Activated T-helper 1 cell treated with anti-CD3 and anti-CD28 coated beads, Interleukin-12 subunit alpha, Interleukin-12 subunit beta, Interleukin-2, Interleukin-4 antibody, amounts not matched to agents 30 ng/mL and 10 ng/mL and 1 ng/mL, durations not matched to agents 14 hours and 24 hours and 36 hours (primary cell): ENCODE measurements at places on chromosomes 6 and 20.

GRCh38 chr6:158028876-158029275, 47.2 kb downstream of the SYNJ2 start:
- peaks cover 50% of the 10 kb centered on the region for H3K4me1 ChIP-seq
- H3K27me3 ChIP-seq: no peaks in the 10 kb centered on the region
- H3K36me3 ChIP-seq: peaks cover 27% of the 10 kb centered on the region
- H3K27ac ChIP-seq: no peak overlapping the region

DNA sequence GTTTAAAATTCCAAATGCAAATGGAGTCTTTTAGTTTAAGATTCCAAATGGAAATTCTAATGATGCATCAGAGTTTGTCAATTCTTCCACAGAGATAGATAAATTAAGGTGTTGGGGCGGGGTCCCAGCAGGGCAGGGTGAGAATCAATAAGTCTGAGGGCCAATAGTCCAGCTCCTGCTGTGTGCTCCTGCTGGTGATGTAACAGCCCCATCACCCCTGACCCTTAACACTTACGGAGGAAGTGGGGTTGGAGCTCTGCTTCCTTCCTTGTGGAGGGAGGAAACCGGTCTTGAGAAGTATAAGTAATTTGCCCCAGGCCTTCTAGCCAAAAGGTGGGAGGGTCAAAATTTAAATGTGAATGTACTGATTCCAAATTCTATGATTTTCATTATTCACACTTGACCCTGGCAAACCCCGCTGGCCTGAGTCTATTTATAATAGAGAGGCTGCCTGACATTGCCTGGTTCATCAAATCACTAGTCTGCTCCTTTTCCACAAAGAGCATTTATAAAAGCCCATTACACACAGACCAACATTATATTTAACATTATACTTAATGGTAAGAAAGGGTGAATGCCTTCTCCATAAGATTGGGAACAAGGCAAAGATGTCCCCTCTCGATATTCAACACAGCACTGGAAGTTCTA, 17.2 kb downstream of the ZBTB2 start:
- peaks cover 28% of the 10 kb centered on the region for H3K36me3 ChIP-seq
- DNase-seq: no peak
- H3K27me3 ChIP-seq: no peaks in the 10 kb centered on the region

GRCh38 chr6:120302041-120302440, 952.5 kb upstream of the MAN1A1 start:
- no peak overlapping the region for H3K27ac ChIP-seq
- H3K36me3 ChIP-seq: no peaks in the 10 kb centered on the region
- H3K4me1 ChIP-seq: no peaks in the 10 kb centered on the region
- no peaks in the 10 kb centered on the region for H3K27me3 ChIP-seq
- no peak overlapping the region for H3K4me3 ChIP-seq

GRCh38 chr20:63497946-63498935, 642 bp downstream of the EEF1A2 start:
- no peaks in the 10 kb centered on the region for H3K4me1 ChIP-seq
- peaks cover 14% of the 10 kb centered on the region for H3K27me3 ChIP-seq
- no peak overlapping the region for H3K27ac ChIP-seq
- no peak for DNase-seq

DNA sequence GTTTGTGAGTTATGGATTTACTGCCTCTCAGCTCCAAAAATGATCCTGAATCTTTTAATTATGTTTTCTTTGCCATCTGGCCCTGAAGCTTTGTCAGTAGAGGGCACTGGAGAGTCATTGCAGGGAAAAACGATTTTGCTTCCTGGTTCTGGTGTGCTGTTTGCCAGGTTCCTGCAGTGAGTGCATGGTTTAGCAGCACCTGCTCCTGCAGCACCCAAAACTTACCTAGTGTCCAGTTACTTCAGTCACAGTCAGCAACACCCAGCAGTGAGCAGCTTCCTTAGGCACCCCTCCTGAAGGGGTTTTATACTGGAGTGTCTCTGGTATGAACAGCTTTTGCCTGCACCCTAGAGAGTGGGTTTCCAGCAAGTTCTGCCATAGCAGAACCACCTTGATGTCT, 6.0 kb upstream of the TRIM26 start:
- H3K27me3 ChIP-seq: no peaks in the 10 kb centered on the region
- no peak overlapping the region for H3K27ac ChIP-seq
- peaks cover 3% of the 10 kb centered on the region for H3K36me3 ChIP-seq
- H3K4me1 ChIP-seq: peaks cover 22% of the 10 kb centered on the region
- no peak overlapping the region for H3K4me3 ChIP-seq

GRCh38 chr6:27126815-27127537, 120.5 kb upstream of the PRSS16 start:
- H3K27ac ChIP-seq: peak overlapping the region; percentile 90
- peaks cover 37% of the 10 kb centered on the region for H3K4me1 ChIP-seq
- peak; percentile 83 for DNase-seq
- peak overlapping the region; percentile 88 for H3K4me3 ChIP-seq
- no peaks in the 10 kb centered on the region for H3K27me3 ChIP-seq

GRCh38 chr6:71072508-71072907, 115.6 kb upstream of the B3GAT2 start:
- DNase-seq: no peak
- H3K4me3 ChIP-seq: no peak overlapping the region
- H3K27me3 ChIP-seq: no peaks in the 10 kb centered on the region
- H3K27ac ChIP-seq: no peak overlapping the region
- no peaks in the 10 kb centered on the region for H3K36me3 ChIP-seq

GRCh38 chr6:108635505-108636226, 74.9 kb downstream of the FOXO3 start:
- no peak overlapping the region for H3K27ac ChIP-seq
- no peak overlapping the region for H3K4me3 ChIP-seq
- H3K27me3 ChIP-seq: peaks cover 10% of the 10 kb centered on the region
- H3K36me3 ChIP-seq: no peaks in the 10 kb centered on the region
- H3K4me1 ChIP-seq: peaks cover 26% of the 10 kb centered on the region
- DNase-seq: peak; percentile 21

- no peaks in the 10 kb centered on the region for H3K4me1 ChIP-seq
- H3K4me3 ChIP-seq: no peak overlapping the region
- H3K27ac ChIP-seq: no peak overlapping the region
- H3K36me3 ChIP-seq: no peaks in the 10 kb centered on the region
- H3K27me3 ChIP-seq: peaks cover 60% of the 10 kb centered on the region
These were observed 149.9 kb upstream of the AFDN start for GRCh38 chr6:167676666-167677421.

- H3K4me1 ChIP-seq: peaks cover 6% of the 10 kb centered on the region
- DNase-seq: no peak
- no peak overlapping the region for H3K27ac ChIP-seq
These were observed 4.4 kb upstream of the PXDC1 start for GRCh38 chr6:3755637-3756545.
